ENCODE measurements at places on chromosomes 5 and 9. TPM values are rescaled to one million over a fixed set of nuclear protein-coding genes. Genes with fewer than 3 reads are reported as not detected.

The RPP25L gene
- total RNA-seq: 16.4 TPM

The TAF11L10 gene
- not detected for total RNA-seq

GRCh38 chr5:149860801-149861322, 83.7 kb downstream of the PDE6A start:
- no peaks in the 10 kb centered on the region for H3K36me3 ChIP-seq
- H3K27ac ChIP-seq: no peak overlapping the region
- peaks cover 7% of the 10 kb centered on the region for H3K4me1 ChIP-seq
- no peak for DNase-seq
- H3K4me3 ChIP-seq: 0 out of 3 replicates have a peak overlapping the region, but pooled peaks have one; percentile 14
- H3K27me3 ChIP-seq: no peaks in the 10 kb centered on the region

GRCh38 chr9:10928372-10928771, 315.6 kb upstream of the PTPRD start:
- no peaks in the 10 kb centered on the region for H3K36me3 ChIP-seq
- DNase-seq: no peak
- H3K4me3 ChIP-seq: no peak overlapping the region
- no peak overlapping the region for H3K27ac ChIP-seq
- H3K4me1 ChIP-seq: no peaks in the 10 kb centered on the region
- H3K27me3 ChIP-seq: no peaks in the 10 kb centered on the region

DNA sequence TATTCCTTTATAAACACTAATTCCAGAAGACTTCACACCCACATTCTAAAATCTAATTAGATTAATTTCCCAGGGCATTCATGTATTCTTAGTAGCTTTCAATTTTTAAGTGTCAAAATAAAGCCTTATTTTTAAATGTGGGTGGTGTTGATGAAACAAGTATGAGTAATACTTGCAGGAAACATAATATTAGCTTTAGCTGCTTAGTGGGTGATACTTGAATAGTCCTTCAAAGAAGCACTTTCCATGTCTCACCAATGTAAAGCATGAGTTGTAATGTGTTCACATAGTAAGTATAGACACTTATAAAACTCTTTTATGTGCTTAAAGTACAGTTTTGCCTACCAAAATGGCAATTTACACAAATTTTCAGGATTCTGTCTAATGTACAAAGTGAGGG, 6.9 kb downstream of the FNBP1 start:
- H3K4me3 ChIP-seq: no peak overlapping the region
- no peak for DNase-seq
- no peak overlapping the region for H3K27ac ChIP-seq
- no peaks in the 10 kb centered on the region for H3K36me3 ChIP-seq
- no peaks in the 10 kb centered on the region for H3K4me1 ChIP-seq

All from H9 (cell line).